Foreskin fibroblast (primary cell): ENCODE measurements at places on chromosomes 12 and 14.
A peak's percentile ranks its signal among the peaks of the same experiment; 100 is the strongest.

GRCh38 chr12:63928305-63928704, 83.8 kb downstream of the SRGAP1 start:
- no peak for DNase-seq

DNA sequence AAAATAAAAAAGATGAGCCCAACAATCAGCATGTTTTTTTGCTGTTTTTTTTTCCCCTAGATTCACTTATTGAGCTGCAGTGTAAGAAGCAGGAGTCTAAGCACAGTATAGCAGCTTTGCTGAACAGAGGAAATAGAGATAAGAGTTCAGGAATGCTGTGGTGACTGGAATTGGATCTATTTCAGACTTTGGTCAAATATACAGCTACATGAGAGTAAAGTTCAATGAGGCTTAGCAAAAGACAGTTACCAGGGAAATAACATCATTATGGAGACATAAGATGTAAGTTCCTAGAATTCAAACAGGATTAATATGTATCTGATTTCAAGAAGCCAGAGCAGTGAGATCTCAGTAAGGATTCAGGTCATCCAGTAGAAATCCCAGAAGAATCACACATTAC, 613.0 kb downstream of the RPS29 start:
- DNase-seq: no peak

DNA sequence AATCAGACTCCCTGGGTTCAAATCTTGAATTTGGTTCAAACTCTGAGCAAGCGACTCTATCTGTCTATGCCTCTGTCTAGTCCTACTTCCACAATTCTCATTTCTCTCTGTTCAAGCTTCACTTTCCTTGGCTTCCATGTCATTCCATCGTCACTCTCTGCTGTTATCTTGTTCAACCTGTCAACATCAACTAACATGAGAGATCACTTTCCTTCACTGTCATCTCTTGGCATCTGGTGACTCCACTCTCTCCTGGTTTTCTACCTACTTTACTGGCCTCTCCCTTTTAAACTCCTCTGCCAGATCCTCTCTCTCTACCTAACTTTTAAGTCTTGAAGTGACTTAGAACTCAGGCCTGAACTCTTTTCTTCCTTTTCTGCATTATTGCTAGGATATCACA, 240.2 kb downstream of the BCAT1 start:
- no peak for DNase-seq

DNA sequence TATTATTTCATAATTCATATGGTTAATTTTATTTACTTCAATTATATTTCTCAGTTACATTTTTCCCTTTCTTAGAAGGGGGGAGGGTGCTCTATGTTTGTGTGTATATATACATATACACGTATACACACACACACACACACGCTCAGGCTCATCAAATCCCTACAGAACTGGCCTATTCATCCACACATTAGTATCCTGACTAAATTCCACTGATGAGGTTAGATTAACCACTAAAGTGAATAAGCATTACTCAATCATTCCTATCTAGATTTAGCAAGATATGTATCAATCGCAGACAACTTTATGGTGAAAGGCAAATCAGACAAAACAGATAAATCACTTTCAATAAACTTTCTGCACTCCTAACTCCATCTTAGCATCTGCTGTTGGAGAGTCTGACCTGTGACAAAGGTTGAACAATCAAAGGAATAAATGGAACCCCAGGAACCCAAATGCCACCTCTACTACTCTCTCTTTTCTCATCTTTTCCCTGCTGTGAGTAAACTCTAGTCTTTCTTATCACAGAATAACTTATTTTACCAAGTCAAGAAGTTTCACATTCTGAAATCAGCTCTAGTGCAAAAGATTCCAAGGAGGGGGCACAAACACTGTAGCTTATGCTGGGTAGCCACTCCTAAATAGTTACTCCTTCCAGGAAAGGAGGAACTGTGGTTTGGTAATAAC, 67.6 kb downstream of the RALGAPA1 start:
- DNase-seq: no peak

GRCh38 chr12:101727098-101727497, 12.2 kb downstream of the SYCP3 start:
- no peak for DNase-seq

GRCh38 chr14:93984987-93985410, 8.6 kb upstream of the ASB2 start:
- DNase-seq: peak; percentile 52

GRCh38 chr14:23137813-23138535, 18.9 kb upstream of the CEBPE start:
- peak; percentile 41 for DNase-seq

DNA sequence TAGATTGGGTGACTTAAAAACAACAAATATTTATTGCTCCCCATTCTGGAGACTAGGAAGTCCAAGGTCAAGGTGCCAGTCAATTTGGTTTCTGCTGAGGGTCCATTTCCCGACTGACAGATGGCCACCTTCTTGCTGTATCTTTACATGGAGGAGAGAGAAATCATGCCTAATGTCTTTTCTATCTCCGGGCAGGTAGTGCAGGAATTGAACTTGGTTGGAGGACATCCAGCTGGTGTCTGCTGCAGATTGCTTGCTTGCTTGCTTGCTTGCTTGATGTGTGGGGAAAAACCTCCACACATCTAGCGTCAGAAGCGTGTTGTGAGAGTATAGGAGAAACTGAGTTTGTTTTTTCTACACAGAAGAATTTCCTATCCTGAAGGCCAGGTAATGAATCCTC, 561.4 kb downstream of the DIO2 start:
- DNase-seq: no peak

DNA sequence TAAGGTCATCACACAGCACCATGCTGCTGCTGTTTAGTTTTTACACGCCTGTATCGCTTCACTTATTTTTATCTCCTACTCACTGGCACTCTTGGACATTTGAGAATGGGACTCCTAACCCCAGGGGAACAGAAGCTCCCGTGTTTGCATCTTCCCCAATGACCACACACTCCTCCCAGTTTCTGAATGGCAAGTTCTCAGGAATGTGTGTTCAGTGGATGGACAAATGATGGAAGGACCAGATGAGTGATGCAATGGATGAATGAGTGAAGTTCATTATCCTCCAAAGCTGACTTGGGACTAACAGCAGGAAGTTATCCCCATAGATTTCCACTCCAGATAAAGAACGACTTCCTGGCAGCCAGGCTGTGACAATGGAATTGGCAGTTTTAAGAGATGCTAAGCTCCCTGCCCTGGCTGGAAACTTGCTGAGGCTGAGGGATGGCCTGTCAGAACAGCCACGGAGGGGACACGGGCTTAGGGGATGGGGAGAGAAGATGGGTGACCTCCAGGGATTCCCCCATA, 231.5 kb downstream of the SLC15A4 start:
- no peak for DNase-seq

GRCh38 chr12:6204533-6205143, 4.4 kb downstream of the CD9 start:
- DNase-seq: no peak

- no peak for DNase-seq
Measured at GRCh38 chr14:77011245-77011644, 17.3 kb downstream of the IRF2BPL start.

DNA sequence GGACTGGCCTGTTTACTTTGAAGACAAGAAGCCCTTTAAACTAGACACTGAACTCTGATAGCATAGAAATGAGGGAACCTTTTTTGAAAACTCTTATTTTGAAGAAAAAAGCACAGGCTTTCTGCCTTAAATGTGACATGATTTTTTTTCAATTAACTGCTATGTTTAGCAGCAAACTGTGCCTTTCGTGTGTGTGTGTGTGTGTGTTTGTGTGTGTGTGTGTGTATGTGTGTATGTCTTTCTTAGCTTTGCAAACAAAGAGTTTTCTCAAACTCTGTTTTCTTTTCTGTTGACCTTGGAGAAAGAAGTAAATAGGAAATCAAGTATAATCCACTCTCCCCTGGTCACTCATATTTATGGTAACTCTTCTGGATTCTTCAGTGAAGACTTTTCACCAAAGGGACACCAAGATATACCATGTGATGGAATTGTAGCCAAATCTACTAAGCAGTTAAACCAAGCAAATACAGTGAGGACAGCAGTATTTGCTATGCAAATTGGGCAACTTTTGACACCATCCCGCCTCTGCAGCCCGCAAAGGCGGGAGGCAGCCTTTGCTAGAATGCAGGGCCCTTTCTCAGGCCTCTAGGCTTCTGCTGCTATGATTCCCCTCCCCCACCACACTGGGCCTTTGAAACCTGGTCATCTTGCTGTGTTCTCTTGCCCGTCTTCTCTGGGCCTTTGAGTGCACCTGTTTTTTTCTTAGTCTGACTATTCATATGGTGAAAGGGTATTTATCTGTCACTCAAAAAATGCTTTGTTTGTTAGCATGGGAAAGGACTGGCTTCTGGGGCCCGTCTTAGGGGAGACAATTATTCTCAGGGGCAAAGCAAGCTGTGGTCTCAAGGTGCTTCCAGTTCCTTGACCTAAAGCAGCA, 107.9 kb downstream of the MYRFL start:
- no peak for DNase-seq

GRCh38 chr12:49133014-49133413, 1.8 kb upstream of the TUBA1B start:
- no peak for DNase-seq

DNA sequence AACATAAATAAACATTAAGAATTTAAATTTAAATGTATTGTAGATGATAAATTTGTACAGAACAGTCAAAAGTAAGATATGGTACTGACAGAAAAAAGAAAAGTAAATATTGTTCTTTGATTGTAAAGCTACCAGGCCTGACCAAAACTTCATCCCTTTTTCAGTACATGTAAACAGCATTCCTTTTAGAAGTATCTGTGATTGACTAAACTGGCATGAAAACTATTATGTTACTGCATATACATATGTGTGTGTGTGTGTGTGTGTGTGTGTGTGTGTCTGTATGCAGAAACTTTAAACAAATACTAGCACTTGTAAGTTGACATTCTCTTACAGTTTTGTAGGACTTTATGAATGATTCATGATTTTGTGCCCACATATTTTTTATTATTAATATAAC, 270.9 kb downstream of the C12orf50 start:
- DNase-seq: no peak

- DNase-seq: no peak
Measured at GRCh38 chr14:68604361-68604730, 188.5 kb downstream of the ZFP36L1 start.

- DNase-seq: peak; percentile 21
Measured at GRCh38 chr14:54922598-54922997, 20.0 kb upstream of the GCH1 start.

GRCh38 chr12:57829025-57829777, 10.7 kb upstream of the AVIL start:
- DNase-seq: no peak

DNA sequence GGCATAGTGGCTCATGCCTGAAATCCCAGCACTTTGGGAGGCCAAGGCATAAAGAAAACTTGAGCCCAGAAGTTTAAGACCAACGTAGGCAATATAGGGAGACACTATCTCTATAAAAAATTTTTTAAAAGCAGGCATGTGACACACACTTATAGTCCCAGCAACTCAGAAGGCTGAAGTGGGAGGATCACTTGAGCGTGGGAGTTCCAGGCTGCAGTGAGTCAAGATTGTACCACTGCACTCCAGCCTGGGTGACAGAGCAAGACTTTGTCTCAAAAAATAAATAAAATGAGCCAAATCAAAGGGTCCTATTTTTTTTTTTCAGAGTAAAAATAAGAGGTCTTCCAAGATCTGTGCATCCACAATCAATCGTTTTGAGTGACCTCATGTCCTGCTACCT, 237.6 kb downstream of the SLC16A7 start:
- peak; percentile 2 for DNase-seq

DNA sequence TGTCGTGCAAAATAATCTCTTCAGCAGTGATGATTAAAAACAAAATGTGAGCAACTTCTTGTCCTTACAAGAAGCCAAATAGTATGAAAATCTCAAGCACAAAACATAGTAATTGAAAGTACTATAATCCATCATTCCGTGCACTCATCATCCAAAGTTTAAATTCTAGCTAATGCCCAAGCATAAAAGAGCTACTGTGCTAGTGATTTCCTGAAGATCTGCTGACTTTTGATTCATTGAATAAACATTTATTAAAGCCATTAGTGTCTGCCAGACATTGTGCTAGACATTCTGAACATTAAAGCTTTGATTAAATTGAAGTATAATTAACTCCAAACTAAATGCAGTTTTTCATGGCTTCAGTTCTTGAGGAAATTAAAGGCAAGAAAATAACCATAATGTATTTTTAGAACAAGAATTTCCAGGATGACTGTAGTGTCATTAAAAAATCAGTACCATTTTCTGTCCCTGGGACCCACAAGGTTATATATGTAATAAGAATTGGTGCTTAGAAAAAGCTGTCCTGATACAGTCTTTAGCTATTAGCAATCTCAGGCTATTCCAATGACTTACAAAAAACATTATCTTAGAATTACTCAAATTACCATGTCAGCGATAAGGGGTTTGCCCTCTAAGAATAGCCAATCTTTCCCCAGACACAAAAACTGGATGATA, 71.7 kb downstream of the CMAS start:
- DNase-seq: no peak

DNA sequence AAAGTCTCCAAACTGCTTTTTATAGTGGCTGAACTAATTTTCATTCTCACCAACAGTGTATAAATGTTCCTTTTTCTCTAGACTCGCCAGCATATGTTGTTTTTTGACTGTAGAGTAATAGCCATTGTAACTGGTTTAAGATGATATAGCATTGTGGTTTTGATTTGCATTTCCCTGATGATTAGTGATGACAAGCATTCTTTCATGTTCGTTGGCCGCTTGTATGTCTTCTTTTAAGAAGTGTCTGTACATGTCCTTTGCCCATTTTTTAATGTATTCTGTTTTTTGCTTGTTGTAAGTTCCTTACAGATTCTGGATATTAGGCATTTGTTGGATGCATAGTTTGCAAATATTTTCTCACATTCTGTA, 404.9 kb downstream of the FLRT2 start:
- DNase-seq: no peak

- no peak for DNase-seq
Measured at GRCh38 chr14:46653031-46653755, 1.6 kb upstream of the RPL10L start.

DNA sequence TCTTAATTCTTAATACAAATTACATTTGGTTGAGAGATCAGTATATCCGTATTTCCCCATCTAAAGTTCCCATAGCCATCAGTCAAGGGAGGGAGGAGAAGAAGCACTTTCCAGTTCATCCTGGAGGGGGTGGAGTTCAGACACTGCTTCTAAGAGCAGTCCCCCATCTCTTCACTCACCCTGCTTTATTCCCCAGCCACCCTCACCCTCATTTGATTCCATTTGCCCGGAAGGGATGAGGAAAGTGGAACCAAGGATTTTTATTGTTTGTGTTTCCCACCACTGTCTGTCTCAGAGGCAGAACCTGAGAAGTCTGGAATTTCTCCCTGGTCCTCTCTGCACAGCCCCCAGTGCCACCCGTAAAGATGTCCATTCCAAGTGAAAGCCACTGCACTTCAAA, 134.2 kb upstream of the HIF1A start:
- peak; percentile 57 for DNase-seq

DNA sequence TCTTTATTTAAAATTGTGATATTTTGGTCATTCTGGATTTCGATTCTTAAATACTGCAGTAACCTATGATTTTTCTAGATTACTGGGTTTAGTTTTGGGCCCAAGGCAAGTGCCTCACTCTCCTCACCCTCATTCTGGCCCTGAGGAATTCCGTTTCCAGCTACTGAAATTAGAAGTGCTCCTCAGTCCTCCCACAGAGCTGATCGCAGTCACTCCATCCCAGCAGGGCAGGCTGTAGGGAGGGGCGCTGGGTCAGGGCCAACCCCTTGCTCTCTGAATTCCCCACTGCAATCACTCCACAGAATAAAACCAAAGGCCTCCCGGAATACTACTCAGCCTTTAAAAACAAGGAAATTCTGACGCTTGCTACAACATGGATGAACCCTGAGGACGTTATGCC, 66.5 kb upstream of the DIO3 start:
- no peak for DNase-seq
